ENCODE measurements at places on chromosomes 3 and 15. TPM values are rescaled to one million over a fixed set of nuclear protein-coding genes. Genes with fewer than 3 reads are reported as not detected.

ALDH1L1 gene
- total RNA-seq, result 4.7 TPM

DNA sequence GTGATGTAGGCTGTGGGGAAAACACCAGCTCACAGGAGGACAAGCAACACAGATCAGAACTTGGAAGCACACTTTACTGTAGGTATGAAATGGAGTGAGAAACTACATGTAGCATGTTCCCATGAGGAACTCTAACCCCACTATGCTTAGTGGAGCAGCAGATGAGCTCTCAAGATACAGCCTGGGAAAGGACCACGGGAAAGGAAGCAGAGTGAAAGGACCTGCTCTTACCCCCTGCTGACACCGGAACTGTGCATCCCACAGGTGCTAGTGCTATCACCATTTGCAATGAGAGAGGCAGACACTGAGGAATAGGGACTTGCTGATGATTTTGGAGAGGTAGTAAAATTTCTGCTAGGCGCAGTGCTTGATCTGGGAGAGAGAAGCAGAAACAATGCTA, 28.6 kb downstream of the USP4 start:
- H3K36me3 ChIP-seq, result peaks cover 38% of the 10 kb centered on the region
- no peaks in the 10 kb centered on the region for H3K27me3 ChIP-seq
- no peaks in the 10 kb centered on the region for H3K4me1 ChIP-seq
- H3K27ac ChIP-seq, result no peak overlapping the region
- no peak overlapping the region for H3K4me3 ChIP-seq

DNA sequence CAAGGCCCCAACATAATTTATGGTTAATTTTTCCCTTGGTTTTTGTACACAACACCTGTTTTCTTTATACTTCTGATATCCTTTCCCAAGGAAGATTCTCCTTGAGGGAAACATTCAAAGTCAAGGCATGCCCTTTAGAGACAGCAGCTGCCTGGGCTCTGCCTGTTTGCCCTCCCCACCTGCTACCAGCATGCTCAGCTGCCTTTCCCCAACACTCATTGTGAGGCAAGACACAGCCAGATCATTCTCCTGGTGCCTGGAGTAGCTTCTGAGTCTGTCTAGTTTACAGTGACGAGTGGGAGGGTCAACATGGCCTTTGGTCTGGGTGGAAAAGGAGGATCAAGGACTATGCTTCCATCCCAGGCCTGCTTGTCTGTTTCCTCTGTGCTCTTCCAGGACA, 132.5 kb downstream of the EPHB1 start:
- no peak overlapping the region for H3K27ac ChIP-seq
- H3K4me3 ChIP-seq, result no peak overlapping the region
- H3K4me1 ChIP-seq, result peaks cover 4% of the 10 kb centered on the region
- H3K36me3 ChIP-seq, result no peaks in the 10 kb centered on the region
- no peaks in the 10 kb centered on the region for H3K27me3 ChIP-seq
- no peak for DNase-seq

DNA sequence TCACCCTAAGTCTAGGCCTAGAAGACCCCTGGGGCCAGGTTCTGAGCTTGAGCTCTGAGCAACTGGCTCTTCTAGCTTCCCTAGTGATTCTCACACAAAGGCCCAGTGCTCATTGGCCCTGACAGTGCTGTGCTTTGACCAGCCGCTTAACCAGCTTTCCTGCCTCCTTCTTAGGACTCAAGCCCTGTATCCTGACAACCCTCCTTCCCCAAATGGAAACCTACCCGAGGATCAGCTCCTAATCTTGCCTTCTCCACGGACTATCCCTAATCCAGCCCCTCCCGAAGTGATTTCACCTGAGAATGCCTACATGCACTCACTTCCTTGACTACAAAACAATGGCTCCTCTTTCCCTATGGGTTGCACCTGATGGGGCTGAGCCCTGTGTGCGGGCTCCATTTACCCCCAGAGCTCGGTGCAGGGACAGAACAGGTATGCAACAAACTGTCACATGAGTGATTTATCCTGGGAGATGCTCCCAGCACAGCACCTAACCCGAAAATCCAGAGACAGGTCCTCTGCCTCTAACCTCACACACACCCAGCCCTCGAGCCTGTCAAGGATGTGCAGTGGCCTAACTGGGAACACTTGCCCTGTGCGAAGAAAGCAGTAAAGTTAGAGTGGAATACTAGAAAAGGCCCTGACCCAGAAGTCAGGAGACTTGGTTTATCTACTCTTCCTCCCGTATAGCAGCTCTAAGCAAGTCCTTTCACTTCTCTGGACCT, 2.3 kb downstream of the MEGF11 start:
- H3K27me3 ChIP-seq, result peaks cover 4% of the 10 kb centered on the region
- H3K4me1 ChIP-seq, result peaks cover 18% of the 10 kb centered on the region
- no peak overlapping the region for H3K4me3 ChIP-seq
- no peaks in the 10 kb centered on the region for H3K36me3 ChIP-seq
- no peak for DNase-seq
- no peak overlapping the region for H3K27ac ChIP-seq

DNA sequence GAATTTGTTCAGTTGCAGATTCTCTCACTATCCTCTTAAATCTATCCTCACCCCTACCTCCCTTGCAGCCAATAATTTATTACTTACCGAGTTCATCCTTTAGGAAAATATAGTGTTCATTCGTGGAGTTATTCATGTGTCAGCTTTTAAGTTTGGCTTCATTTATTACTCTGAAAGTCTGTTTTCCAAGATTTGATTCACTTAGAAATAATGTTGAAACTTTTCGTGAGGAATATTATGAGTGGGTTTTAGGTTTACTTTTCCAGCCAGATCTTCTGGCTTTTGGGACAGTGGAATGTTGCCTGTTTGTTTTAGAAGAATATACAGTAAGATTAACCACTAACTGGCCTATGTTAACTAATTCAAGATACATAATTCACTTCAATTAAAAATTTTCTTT, 161.0 kb upstream of the CGNL1 start:
- H3K36me3 ChIP-seq, result no peaks in the 10 kb centered on the region
- no peak overlapping the region for H3K27ac ChIP-seq
- DNase-seq, result no peak
- no peak overlapping the region for H3K4me3 ChIP-seq
- peaks cover 15% of the 10 kb centered on the region for H3K4me1 ChIP-seq
- H3K27me3 ChIP-seq, result no peaks in the 10 kb centered on the region

CDCP1 gene
- total RNA-seq, result 29.9 TPM

DNA sequence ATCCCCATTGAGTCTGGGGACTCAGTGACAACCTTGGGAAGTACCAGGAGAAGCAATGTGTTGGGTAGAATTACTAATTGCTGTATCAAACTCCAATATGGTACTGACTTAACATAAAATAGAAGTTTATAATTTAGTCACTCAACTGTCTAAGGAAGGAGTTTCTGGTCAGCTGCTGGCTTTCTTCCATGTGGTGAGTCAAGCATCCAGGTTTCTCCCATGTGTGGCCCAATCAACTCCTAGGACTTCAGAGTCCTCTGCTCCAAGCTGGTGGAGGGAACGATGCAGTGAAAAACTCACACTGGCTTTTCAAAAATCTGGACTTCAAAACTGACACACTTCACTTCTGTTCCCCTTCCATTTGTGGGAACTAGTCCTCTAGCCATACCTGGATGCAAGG, 25.2 kb downstream of the WNT5A start:
- DNase-seq, result no peak
- no peak overlapping the region for H3K4me3 ChIP-seq
- H3K27me3 ChIP-seq, result no peaks in the 10 kb centered on the region
- H3K36me3 ChIP-seq, result no peaks in the 10 kb centered on the region

GRCh38 chr3:38022896-38023709, 6.3 kb downstream of the PLCD1 start:
- no peak overlapping the region for H3K4me3 ChIP-seq
- no peak overlapping the region for H3K27ac ChIP-seq
- no peak for DNase-seq
- H3K27me3 ChIP-seq, result no peaks in the 10 kb centered on the region
- peaks cover 3% of the 10 kb centered on the region for H3K36me3 ChIP-seq

DNA sequence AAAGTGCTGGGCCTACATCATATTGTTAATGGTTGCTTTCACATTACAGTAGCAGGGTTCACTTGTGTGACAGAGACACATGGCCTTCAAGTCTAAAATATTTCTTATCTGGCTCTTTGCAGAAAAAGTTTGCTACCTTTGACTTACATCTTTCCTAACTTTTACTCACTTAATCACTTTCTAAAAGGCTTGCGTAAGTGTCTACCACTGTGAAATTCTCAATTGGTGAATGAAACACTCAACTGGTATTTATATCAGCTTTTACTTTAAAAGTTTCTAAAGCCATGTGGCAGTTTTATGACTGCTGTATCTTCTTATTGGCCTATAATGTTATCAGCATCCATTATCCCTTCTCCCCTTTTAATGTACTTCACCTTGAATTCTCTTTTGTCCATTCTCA, 554.5 kb downstream of the ZIC1 start:
- no peak overlapping the region for H3K4me3 ChIP-seq
- DNase-seq, result no peak
- H3K27me3 ChIP-seq, result no peaks in the 10 kb centered on the region

GRCh38 chr3:113685956-113686721, 10.3 kb downstream of the USF3 start:
- peak; percentile 19 for DNase-seq
- no peaks in the 10 kb centered on the region for H3K36me3 ChIP-seq
- H3K4me3 ChIP-seq, result no peak overlapping the region
- no peaks in the 10 kb centered on the region for H3K27me3 ChIP-seq

- H3K4me1 ChIP-seq, result no peaks in the 10 kb centered on the region
- no peaks in the 10 kb centered on the region for H3K27me3 ChIP-seq
- H3K36me3 ChIP-seq, result no peaks in the 10 kb centered on the region
- DNase-seq, result no peak
- H3K4me3 ChIP-seq, result no peak overlapping the region
- H3K27ac ChIP-seq, result no peak overlapping the region
Measured at GRCh38 chr3:40333416-40333815, 23.9 kb downstream of the EIF1B start.

DNA sequence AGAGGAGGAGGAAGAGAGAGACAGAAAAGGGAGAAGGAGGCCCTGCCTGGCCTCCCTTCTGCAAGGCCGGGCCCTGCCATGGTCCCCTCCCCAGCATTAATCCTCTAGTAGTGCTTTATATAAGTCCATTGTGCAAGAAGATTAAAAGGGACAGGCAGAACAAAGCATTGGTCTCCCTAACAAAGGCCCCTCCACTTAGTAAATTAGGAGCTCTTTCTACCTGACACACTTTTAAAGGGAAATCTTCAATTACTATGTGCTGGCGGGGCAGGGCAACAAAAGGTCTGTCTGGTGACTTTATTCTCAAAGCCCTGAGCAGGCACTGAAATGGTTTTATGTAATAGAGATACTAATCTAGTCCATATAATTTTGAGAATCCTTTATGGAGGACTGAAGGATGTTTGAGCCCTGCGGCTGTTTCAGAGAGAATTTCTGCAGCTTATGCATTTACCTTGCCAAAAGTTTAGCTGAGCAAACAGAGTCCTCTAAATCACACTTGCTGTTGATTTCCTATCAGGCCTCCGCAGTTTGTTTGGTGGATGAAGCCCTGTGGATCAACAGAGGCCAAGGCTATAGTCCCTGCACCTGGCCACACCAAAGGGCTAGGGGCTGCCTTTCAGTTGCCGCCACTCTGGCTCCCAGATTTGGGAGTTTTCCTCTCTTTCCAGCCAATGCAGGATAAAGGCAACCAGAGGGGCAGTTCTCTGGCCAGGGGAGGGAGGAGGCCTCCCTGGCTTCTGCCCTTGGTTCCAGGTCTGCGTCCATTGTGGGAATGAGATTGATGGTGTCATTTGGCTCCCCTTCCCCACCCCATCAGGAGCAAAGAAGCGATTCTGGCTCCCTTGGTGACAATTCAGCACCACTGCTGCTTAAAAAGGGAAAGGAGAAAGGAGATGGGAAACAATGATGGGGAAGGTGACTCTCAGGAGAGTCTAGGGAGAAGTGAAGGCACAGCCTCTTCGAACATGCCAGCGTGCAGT, 148.0 kb downstream of the MEGF11 start:
- DNase-seq, result no peak
- no peaks in the 10 kb centered on the region for H3K4me1 ChIP-seq
- no peaks in the 10 kb centered on the region for H3K27me3 ChIP-seq
- no peak overlapping the region for H3K27ac ChIP-seq
- H3K36me3 ChIP-seq, result no peaks in the 10 kb centered on the region

- H3K27me3 ChIP-seq, result peaks cover 21% of the 10 kb centered on the region
- peak; percentile 12 for DNase-seq
- no peak within 1 kb of the TSS for H3K4me3 ChIP-seq
- H3K36me3 ChIP-seq, result no peaks in the 10 kb centered on the region
- H3K27ac ChIP-seq, result no peak within 1 kb of the TSS
- H3K4me1 ChIP-seq, result peaks cover 15% of the 10 kb centered on the region
Measured at GRCh38 chr3:77039606-77040171, at the start of gene ROBO2. ROBO2 (plus strand) TSS chr3:77040099; CDS start chr3:77040786, 687 bp downstream.

- H3K27me3 ChIP-seq, result no peaks in the 10 kb centered on the region
- no peak overlapping the region for H3K27ac ChIP-seq
- no peak for DNase-seq
- no peak overlapping the region for H3K4me3 ChIP-seq
Measured at GRCh38 chr15:50944672-50945071, 36.2 kb downstream of the AP4E1 start.

CLSTN2 gene
- 17.9 TPM for total RNA-seq

- H3K27me3 ChIP-seq, result no peaks in the 10 kb centered on the region
- DNase-seq, result no peak
- no peaks in the 10 kb centered on the region for H3K4me1 ChIP-seq
- no peak overlapping the region for H3K4me3 ChIP-seq
- no peak overlapping the region for H3K27ac ChIP-seq
Measured at GRCh38 chr3:53936347-53936746, 44.7 kb upstream of the SELENOK start.

DNA sequence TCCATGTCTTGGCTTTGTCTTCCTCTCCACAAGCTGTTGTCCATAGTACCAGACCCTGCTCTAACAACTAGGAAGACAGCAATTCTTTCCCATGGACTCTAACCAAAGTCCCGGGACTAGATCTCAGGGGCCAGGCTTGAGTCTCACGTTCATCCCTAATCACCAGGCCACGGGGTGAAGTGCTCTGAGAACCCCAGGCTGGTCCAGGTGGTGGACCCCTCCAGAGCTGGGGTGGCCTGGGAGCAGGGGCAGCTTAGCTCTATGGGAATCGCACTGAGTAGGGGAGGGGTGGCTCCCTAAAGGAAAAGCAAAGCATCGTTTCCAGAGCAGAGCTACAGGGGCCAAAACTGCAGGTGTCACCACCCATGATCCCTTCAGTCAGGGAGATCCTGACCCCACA, 150.9 kb downstream of the TPRA1 start:
- no peaks in the 10 kb centered on the region for H3K36me3 ChIP-seq
- no peak overlapping the region for H3K27ac ChIP-seq
- no peak overlapping the region for H3K4me3 ChIP-seq
- DNase-seq, result no peak
- no peaks in the 10 kb centered on the region for H3K4me1 ChIP-seq
- no peaks in the 10 kb centered on the region for H3K27me3 ChIP-seq
